Activated naive CD8-positive, alpha-beta T cell treated with anti-CD3 and anti-CD28 coated beads, Interleukin-2, amount 50 U/mL, for 16 hours (primary cell): ENCODE measurements at places on chromosomes 3 and 15.

DNA sequence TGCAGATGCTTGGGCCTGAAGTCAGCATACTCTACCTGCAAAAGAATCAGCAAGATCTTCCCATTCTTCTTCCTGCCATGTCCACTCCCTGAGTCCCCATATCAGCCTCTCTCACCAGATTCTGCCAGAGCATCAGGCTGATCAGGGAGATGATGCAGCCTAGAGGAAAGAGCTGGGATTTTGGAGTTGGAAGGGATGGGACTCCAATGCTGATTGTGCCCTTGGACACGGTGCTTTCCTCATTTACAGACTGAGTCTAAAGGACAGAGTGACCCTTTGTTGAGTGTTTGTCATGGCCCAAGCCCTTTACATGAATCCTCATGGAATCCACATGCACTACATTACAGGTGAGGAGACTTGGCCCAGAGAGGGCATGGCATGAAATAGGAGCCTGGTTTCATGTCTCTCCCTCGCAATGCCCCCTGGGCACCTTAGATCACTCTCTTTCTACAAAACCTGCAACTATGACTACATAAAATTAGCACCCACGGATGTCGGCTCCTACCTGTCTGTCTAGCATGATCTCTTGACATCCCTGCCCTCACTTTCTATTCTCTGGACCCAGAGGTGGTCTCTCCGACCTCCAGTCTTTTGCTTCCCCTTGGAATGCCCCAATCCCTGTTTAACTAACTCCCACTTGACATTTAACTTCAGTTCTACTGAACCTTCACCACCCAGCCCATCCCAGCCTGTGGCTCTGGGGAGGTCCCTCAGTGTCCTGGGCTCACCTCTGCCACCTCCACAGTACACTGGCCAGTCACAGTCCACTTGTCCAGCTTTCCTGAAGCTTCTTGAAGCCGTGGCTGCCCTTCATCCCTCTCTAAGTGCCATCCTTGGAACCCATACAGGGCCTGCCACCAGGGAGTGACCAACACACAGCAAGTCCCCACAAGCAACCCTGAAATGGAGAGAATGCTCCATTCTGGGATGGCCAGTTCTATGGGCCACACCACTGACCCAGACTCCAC is 173.5 kb downstream of the ABHD5 start:
- no peak for DNase-seq

- DNase-seq: no peak
These were observed 14.1 kb upstream of the GNAT1 start for GRCh38 chr3:50177346-50177745.

GRCh38 chr15:85004550-85004949 is 22.9 kb downstream of the PDE8A start:
- no peak for DNase-seq

DNA sequence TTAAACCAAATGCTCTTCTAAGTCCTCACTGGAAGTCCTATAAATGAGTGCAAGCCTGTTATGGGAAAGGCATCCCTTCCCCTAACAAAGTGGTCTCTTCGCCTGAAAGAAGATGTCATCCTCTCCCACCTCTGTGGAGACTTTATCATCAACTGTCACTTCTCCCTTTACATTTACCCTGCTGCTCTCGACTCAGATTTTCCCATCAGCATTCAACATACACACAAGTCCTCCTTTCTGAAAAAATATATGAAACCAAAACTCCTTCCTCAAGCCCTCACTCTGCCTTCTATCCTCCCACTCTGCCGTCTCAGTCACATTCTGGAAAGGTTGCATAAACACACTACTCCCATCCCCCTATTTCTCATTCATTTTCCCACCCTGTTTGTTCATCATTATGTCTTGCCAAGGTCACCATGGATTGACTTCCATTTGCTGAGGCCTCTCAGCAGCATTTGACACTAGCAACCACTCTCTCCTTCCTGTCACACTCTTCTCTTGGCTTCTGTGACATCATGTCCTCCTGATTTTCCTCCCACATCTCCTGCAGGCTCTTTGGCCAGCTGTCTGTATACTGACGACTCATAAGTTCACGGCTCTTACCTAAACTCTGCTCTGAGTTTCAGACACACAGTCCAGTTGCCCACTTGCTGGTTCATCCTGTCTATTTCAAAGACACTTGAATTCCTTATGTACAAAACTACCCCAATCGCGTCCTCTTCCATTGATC is 70.3 kb upstream of the SMAD3 start:
- no peak for DNase-seq

DNA sequence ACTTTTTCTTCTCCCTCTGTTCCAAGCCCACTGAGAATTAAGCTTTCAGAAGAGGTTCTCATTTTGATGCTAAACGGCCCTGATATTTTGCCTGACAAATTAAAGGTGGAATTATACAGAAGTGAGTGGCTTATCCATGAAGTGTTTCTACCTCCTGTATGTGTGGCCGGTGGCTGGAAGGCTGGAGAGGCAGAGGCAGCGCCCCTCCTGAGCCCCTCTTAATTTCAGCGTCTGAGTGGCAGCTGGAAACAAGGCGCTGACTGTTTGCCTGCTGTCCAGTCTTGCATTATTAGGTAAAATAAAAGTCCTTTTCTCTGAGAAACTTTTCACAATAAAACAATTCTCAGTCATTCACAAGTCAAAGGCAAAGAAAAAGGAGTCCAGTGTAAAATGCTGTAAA is 685.7 kb downstream of the MCTP2 start:
- no peak for DNase-seq

DNA sequence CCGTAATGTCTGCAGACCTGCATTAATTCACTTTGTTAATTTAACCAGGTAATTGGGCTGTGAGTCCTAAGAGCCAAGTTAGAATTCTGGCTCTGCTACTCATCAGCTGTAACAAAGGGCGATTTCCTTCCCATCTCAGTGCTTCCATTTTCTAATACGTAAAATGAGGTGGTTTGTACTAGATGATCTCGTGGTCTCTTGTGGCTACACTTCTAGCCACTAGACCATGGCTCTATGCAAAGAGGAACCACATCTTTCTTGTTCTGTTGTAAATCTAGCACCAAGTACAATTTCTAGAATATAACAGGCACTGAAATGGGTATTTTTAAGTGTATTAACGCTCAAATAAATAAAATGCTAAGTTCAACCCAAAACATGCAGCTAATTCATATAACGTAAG is 174.4 kb upstream of the THBS1 start:
- no peak for DNase-seq

GRCh38 chr15:96132126-96132525 is 198.4 kb upstream of the NR2F2 start:
- no peak for DNase-seq

DNA sequence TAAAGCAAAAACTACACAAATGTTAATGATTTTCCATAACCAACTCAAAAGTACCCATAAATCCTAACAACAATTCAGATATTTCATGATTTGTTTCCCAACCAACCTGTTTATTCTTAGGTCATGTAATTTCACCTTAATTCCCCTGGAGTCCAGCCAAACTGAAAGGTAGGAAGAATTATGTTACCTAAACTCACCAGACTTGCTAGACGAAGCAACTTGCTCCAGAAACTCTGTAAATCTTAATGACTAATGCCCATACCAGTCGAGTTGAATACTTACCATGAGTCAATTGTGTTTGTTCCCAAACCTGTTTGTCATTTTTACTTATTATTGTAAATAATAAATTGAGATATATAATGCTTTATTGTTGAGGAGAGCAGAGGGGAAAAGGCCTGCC is 1030.0 kb downstream of the TBL1XR1 start:
- no peak for DNase-seq

- DNase-seq: no peak
These were observed 5.3 kb upstream of the GNAT1 start for GRCh38 chr3:50186096-50186495.
